ENCODE measurements at places on chromosomes 11 and 22. TPM values are rescaled to one million over a fixed set of nuclear protein-coding genes. Genes with fewer than 3 reads are reported as not detected.
A peak's percentile ranks its signal among the peaks of the same experiment; 100 is the strongest.

The ADM gene
- total RNA-seq, result 559 TPM

The SLC17A6 gene
- not detected for total RNA-seq

GRCh38 chr11:6604790-6605189, 1.2 kb downstream of the ILK start:
- no peak for DNase-seq

The IRAG1 gene
- total RNA-seq, result 21.1 TPM

DNA sequence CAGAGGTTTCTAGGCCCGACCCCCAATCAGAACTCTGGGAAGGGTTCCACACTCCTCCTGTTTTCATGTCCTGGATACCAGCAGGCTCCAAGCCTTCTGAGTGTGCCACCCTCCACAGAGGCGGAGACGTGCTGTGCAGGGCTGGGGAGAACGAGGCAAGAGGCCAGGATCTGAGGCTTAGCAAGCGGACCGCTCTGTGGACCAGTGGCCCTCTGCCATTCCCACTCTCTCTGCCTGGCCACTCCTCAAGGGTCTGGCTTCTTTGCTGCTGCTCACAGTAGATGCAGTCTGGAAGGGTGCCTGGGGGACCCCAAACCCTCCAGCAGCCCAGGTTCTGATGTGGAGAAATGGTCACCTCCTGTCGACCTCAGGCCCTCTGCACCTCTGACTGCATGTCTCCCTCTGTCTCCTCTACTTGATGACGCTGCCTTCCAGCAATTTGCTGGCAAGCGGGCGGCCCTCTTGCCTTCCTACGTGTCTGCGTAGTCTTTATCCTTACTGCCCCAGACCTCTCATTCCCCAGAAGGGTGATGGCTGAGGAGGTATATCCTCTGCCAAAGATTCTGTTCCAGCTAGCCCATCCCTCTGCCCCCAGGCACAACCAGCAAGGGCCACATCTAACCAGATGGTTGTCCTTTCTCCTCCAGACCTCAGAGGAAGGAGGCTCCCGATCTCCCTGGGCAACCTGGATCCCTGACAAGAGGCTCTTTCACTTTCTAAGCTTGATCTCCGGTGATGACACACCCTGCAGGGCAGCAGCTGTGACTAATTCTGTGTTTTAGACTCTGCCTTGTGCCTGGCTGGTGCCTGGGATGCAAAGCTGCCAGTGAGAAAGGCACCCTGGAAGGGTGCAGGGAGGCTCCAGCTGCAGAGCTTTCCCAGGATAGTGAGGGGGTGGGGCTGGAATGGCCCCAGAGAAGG, 87.3 kb downstream of the NAT10 start:
- peak; percentile 93 for DNase-seq

The NELL1 gene
- not detected for total RNA-seq

DNA sequence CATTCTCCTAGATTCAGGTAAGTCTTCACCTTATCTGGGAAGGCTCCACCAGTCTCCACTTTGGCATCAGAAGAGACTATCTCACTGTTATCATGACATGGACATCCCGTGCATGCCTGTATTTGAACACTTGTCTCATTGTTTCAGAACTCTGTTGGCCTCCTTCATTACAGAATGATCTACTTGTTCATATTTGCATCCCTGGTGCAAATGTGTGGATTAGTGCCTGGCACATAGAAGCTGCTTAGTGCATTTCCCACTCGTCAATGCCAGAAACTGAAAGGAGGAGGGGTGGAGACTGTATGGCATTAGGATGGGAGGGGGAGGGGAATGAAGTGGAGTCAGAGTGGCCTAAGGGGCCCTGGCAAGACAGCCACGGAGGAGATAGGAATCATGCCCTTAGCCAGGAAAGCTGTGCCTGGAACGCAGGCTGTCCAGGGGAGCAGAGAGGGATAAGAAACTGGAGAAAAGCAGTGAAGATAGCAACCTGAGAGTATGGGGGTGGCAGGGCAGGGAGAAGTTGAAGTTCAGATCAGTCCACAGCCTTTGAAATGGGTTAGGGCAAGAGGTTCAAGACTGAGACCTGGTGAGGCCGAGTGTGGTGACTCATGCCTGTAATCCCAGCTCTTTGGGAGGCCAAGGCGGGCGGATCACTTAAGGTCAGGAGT, 53.8 kb upstream of the CAPRIN1 start:
- no peak for DNase-seq

The OPCML gene
- total RNA-seq, result under 0.01 TPM

- no peak for DNase-seq
These were observed 15.5 kb downstream of the SLC43A1 start for GRCh38 chr11:57499983-57500461.

GRCh38 chr11:116272181-116272789, 500.5 kb downstream of the BUD13 start:
- DNase-seq, result no peak

The PICALM gene
- 441 TPM for total RNA-seq

DNA sequence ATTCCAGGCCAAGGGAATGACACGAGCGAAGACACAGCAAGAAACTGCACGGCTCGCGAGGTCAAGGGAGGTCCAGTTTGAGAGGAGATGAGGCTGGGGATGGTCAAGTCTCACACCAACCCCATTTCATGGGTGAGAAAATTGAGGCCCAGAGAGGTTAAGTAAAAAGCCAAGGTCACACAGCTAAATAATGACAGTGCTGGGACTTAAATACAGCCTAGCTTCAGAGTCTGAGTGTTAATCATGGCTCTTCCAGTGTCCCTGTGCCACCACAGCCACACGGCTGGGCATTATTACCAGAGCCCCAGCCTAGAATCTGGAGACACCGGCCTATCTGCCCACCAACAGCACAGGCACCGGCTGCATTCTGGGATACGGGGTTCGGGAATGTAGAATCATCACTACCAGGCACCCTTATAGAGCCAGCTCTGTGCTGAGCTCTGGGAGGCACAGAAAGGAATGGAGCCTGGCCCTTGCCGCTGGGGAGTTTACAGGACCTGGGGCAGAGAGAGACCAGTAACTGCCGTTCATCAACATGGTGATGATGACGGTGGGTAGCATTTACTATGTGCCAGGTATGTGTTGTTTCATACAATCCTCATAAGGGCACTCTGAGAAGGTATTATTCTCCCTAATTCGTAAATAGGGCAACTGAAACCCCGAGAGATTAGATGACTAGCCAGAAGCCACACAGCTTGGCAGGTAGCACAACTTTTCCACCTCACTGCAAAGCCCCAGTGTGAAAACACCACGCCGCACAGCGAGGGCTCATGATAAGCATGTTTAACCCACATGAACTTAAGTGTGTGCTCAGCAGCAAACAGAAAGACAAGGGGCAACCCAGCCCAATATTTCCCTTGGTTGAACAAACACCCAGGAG, 51.8 kb downstream of the CD6 start:
- DNase-seq, result no peak

The GAB2 gene
- total RNA-seq, result 5.9 TPM

Measured in IMR-90 (cell line).